ENCODE measurements at places on chromosomes 5 and 9.
A peak's percentile ranks its signal among the peaks of the same experiment; 100 is the strongest.

- no peak for DNase-seq
These were observed 21.9 kb downstream of the ABITRAM start for GRCh38 chr9:108956022-108956630.

DNA sequence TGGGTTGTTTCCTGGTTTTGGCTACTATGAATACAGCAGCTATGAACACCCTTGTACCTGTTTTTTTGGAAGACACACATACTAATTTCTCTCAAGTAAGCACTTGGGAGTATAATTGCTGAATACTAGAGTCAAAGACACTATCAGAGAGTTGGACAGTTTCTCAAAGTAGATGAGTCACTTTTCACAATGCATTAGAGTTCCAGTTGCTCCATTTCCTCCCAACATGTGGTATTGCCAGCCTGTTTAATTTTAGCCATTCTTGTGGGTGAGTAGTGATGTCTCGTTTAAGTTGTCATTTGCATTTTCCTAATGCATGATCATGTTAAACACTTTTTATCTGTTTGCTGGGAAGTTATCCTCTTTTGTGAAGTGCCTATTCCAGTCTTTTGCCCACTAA lies 81.6 kb upstream of the GDNF start:
- DNase-seq, result no peak

GRCh38 chr5:102762562-102763227 lies 7.6 kb downstream of the PAM start:
- DNase-seq, result no peak

DNA sequence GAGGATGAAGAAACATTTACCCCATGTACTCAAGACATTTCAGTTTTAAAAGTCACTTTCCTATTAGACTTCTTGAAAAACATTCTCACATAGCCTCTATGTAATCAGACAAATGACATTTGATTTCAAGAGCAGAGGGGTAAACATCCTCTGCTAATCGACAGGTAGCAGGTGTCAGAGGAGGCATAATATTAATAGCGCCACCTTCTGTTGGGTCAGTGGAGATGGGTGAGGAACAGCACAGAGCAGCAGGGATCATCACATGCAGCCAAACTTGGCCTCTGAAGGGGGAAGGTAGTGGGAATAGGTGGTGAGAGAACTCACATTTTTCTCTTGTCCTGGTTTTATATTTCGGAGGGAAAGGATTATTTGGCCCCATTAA lies 3.3 kb upstream of the LSM11 start:
- no peak for DNase-seq

DNA sequence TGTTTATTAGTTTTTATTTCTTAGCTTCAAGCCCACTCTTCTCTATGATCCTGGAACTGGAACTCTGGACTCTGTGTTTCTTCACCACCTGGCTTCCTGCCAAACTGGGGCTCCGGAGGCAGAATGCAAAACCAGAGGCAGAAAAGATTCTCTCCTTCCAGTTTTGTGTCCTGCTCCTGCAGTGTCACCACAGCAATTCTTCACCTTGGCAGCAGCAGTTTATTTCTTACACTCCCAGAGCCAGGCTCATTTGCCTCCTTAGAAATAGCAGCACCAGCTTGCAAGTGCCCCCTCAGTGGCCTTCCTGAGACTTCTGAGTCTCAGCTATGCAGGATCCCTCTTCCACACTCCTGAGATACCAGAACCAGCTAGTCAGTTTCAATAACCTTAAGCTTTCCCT lies 26.7 kb upstream of the CAMK4 start:
- no peak for DNase-seq

DNA sequence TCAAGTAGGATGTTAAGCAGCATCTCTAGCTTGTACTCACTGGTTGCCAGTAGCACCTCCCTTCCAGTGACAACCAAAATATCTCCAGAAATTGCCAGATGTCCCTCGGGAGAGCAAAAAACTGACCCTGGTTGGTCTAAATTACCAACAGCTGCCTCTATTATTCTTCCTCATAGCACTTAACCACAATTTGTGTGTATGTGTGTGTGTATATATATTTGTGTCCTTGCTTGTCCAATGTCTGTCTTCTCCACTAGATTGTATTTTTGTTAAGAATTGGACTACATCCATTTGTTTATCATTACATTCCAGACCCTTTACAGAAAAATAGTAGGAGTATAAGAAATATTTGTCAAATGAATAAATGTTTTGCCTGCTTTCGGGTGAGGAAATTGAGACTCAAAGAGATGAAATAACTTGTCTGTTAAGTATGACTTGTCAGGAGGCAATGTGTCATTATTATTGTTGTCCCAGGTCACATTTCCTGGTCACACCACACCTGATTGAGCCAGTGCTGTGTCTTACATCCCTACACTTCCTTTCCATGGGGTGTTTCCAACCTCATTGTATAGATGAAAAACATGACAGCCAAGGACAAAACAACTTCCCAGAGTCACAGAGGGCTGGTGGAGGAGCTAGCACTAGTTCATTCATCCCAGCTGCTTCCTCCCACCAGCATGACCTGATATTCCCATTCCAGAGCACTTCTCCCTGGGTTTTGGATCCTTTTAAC lies 11.4 kb upstream of the GRPEL2 start:
- DNase-seq, result no peak

DNA sequence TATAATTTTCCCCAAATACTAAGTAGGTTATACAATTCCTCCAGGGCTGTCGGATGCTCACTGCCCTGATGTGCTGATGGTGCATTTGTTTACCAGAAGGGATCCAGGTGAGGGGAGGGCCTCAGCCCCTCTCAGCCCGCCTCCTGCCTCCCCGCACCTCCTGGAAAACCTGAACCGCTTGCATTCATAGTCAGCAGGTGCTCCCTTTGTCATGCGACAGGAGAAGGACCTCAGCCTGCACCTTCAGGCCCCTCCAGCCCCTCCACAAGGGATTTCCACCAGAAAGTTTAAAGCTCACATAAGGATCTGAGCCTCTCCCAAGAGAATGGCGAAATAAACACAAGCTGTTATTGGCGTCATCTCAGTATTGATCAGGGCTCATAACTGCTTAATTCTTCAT lies 36.5 kb upstream of the NTNG2 start:
- DNase-seq, result no peak

DNA sequence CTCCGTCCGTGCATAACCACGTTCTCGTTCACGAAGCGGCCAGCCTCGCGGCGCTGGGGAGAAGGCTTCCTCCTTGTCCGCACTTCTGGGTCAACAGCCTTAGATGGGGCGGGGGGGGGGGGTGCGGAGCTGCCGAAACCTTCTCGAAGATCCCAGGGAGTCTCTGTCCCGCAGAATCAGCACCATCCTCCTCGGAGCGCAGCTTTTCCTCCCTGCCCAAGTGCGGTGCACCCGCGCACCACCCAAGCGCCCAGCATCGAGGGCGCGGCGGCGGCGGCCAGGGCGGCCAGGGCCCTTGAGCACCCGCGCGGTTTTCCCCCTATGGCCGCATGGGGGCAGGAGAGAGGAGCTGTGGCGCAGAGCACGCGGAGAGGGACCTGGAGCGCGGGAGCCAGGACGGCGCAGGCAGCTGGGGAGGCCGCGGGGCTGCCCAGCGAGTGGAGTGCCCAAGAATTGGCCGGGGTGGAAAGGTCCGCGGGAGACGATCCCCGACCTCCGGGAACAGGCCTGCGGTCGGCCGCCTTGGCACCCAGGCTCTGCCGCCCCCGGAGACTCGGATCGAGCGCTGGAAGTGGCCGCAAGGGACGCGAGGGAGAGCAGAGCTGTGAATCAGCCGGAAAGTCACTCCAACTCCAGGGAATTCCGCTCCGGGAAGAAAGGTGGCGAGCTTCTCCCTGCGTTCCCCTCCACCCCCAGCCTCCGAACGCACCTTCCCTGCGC lies 43.1 kb downstream of the TMEM174 start:
- peak; percentile 75 for DNase-seq

DNA sequence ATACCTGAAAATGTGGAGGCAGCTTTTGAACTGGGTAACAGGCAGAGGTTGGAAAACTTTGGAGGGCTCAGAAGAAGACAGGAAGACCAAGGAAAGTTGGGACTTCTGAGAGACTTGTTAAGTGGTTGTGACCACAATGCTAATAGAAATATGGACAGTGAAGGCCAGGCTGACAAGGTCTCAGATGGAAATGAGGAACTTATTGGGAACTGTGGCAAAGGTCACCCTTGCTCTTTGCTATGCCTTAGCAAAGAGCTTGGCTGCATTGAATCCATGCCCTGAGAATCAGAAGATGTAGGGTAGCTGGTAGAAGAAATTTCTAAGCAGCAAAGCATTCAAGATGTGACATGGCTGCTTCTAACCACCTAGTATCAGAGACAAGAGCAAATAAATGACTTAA lies 244.4 kb upstream of the ADRA1B start:
- DNase-seq, result no peak

- DNase-seq, result no peak
These were observed 358.2 kb upstream of the MEF2C start for GRCh38 chr5:89241186-89241585.

DNA sequence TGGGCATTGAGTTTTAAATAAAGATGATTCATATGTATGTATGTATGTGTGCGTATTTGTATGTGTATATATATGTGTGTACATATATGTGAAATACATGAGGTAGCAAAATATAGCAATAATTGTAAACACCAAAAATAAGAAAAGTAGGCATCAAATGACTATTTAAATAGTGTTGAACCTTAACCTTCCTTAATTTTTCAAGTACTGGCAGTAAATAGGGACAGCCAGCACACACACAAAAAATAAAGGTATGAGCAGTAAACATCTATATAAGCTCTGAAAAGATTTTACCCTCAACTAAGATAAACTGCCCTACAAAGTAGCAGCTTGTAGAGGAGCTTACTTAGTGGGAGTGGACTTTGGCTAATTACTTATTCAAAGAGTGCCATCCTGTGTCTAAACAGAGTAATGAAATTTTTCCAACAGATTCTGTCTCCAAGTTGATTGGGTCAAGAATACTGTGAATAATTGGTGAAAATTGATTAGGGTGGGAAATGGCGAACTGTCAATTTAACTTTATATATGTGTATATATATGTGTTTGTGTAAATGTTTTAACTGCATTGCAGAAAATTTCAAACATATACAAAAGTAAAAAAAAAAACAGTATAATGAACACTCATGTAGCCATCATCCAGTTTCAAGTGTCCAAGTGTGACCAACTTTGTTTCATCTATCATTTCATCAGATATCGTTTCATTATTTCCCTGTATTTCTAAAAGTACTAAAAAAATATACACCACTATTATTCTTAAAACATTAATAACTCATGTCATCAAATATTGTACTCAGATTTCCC lies 2.0 kb upstream of the ADAMTS6 start:
- no peak for DNase-seq

- no peak for DNase-seq
These were observed 579 bp upstream of the NTRK2 start for GRCh38 chr9:84669013-84669287.

DNA sequence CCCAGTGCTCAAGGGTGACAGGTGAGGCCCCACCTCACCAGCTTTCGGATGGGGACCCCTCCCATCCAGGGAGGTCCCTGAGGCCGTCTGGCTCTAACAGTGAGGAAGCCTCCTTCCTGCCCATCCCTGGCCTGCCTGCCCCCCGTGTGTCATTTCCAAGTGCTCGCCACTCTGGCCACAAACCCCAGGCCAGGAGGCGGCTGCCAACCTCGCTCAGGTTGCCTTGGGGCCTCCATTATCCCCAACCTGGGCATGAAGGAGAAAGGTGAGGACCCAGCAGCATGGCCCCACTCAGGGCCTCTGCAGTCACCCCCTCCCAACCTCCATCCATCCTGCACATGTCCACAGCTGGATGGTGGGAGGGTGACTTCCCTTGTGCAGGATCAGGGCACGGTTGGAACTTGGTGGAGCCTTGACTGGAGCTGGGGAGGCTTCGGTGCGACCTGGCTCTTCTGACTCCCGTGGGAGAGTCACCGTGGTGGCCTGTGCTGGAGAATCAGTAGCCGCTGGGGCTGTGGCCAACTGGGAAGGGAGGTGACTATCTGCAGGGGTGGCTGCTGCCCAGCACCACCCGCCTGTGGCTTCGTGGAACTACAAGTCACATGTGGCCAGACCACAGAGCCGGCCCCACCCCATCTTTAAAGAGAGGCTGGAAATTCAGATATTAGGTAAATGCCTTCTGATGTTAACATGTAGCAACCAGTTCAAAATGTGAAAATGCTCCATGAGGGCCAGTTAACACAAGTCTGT lies 37.5 kb upstream of the GFPT2 start:
- DNase-seq, result peak; percentile 36

- DNase-seq, result no peak
These were observed 90.7 kb downstream of the PTCH1 start for GRCh38 chr9:95425910-95426551.

GRCh38 chr5:72005671-72006070 lies 101.6 kb upstream of the MAP1B start:
- DNase-seq, result no peak

GRCh38 chr9:37004424-37004935 lies 29.6 kb downstream of the PAX5 start:
- no peak for DNase-seq

DNA sequence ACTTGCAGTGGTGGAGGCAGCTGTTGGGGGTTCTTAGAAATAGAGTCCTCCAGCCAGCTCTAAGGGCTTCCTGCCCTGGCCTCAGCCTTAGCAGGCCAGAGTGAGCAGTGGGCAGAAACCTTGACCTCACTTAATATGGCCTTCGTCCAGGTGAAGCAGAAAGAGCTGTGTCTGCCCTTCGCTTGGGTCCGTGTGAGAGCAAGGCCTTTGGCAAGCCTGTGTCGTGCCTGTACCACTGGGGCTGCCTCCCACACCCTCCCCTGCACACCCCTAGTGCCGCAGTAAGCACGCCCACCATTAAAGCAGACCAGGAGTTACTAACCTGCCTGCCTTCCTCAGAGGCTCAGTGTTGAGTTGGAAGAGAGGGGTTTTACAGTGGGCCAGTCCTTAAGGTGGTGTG lies 13.6 kb downstream of the ARPC5L start:
- DNase-seq, result no peak

GRCh38 chr9:81902196-81902595 lies 26.0 kb upstream of the SPATA31D4 start:
- no peak for DNase-seq

GRCh38 chr9:125380406-125380805 lies 118.8 kb downstream of the GAPVD1 start:
- DNase-seq, result no peak

DNA sequence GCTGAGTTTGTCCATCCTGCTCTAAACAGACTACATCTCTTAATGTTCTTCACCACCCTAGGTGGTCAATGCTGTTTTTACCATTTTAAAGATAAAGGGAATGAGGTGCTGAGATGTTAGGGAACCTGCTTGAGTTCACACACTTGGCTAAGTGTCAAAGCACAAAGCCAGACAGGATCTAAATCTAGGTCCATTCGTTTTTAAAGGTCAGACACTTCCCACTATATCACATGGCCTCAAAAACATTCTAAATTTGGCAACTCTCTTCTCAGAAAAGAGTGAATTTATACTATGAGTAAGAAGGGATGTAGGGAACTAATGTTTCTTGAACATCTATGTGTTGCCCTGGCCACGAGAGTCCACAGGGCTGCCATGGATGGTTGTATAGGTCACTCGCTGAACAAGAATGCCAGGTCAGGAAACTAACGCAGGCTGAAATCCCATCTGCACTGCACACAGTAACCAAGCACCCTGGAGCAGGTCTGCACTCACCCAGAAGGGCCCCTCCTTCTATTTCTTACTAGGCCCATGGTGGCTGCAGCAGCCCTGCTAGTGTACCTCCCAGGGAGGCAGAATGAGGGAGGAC lies 213.0 kb downstream of the SPOCK1 start:
- no peak for DNase-seq
